ENCODE measurements at places on chromosomes 12 and 14.

- no peak for DNase-seq
Measured at GRCh38 chr14:70114621-70115156, 74.1 kb downstream of the SLC8A3 start.

DNA sequence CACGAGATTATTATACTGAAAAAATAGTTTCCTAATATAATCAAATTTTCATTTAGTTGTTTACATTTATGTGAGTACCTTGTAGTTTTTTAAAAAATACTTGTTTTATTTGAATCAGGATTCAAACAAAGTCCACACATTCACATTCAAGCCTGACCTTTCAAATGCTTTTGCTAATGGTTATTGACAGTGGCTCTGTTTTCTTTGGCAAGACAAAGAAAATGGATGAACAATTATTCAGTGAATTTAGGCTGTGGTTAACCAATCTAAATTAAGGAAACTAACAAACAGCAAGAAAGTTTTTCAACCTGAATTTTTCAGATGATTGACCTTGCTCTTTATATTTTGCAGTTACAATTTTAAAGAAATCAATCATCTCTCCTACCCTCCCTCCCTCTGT lies 9.7 kb downstream of the SLC4A8 start:
- no peak for DNase-seq

DNA sequence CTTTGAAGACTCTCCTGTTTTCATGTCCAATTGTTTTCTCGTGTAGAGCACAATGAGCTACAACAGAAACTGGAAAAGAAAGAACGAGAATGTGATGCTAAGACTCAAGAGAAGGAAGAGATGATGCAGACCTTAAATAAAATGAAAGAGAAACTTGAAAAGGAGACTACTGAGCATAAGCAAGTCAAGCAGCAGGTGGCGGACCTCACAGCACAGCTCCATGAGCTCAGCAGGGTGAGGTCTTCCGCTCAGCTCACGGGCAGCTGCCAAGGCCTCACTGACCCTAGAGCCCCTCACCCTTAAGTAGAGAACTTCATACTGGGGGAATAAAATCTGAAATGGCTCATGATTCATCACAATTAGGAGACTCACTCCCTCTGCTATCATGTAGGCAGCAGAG lies 134.7 kb downstream of the GPR135 start:
- DNase-seq: no peak

DNA sequence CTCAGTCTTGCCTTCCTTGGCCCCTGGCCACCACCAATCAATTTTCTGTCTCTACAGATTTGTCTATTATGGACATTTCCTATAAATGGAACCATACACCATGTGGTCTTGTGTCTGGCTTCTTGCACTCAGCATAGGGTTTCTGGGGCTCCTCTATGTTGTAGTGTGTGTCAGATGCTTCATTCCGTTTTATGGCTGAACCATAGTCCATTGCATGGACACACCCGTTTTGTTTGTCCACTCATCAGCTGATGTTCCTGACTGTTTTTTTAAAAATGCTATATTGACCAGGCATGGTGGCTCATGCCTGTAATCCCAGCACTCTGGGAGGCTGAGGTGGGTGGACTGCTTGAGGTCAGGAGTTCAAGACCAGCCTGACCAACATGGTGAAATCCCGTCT lies 21.0 kb downstream of the ARL6IP4 start:
- DNase-seq: no peak

DNA sequence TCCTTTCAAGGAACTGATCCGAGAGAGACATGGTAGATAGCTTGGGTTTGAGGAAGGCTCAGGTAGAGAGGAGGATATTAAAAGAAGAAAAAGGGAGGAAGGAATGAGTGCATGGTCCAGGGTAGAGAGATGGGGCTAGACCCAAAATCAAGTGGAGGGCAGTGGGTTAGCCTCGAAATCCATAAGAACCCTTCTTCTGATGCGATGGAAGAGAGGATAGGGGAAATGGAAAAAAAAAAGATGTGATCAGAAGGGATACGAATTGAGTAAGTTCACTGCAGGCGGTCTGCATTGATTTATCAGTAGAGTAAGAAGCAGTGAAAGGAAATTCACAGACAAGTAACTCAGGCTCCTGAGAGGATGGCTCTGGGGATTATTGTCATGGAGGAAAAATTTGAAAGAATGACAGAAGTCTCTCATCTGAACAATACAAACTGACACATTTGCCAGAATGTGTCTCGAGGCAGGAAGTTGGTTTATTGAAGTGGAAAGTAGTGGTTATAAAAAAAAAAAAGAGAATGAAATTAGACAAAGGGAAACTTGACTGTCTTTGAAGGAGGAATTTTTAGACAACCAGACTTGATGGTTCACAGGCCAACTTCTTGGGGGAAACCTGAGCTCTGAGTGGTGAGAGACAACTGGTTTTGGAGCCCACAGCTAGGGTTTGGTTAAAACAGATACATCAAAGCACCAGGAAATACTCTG lies 10.2 kb downstream of the PPFIBP1 start:
- DNase-seq: no peak

DNA sequence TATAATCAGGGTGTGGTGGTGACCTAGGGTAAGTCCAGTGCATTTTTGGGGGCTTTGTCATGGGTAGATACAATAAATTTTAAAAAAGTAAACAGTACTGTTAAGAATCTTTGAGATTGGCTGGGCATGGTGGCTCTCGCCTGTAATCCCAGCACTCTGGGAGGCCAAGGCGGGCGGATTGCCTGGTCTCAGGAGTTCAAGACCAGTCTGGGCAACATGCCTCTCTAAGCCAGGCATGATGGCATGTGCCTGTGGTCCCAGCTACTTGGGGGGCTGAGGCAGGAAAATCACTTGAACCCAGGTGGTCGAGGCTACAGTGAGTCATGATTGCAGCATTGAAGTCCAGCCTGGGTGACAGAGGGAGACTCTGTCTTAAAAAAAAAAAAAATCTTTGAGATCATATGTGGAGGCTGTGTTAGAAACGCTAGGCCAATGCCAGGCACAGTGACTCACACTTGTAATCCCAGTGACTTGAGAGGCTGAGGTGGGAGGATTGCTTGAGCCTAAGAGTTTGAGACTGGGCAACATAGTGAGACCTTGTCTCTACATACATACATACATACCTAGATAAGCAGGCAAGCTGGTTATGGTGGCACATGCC lies 67.7 kb downstream of the PRKCH start:
- no peak for DNase-seq

GRCh38 chr14:77616133-77616453 lies 344 bp downstream of the SPTLC2 start:
- no peak for DNase-seq

- DNase-seq: peak; percentile 39
Measured at GRCh38 chr12:15227004-15227679, 5.9 kb upstream of the RERG start.

GRCh38 chr12:89353823-89354611 lies 1.7 kb upstream of the DUSP6 start:
- DNase-seq: peak; percentile 42

DNA sequence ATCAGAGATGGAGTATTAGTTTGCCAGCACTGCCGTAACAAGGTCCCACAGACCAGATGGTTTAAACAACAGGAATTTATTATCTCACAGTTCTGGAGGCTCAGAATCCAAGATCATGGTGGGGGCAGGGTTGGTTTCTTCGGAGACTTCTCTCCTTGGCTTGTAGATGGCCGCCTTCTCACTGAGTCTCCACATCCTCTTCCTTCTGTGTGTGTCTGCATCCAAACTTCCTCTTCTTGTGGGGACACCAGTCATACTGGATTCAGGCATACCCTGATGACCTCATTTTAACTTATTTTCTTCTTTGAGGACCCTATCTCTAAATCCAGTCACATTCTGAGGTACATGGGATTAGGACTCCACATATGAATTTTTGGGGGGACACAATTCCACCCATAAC lies 455.5 kb downstream of the RGS6 start:
- no peak for DNase-seq

- DNase-seq: no peak
Measured at GRCh38 chr12:123899368-123899767, 73.3 kb downstream of the CCDC92 start.

GRCh38 chr14:21168055-21168454 lies 12.2 kb upstream of the OR5AU1 start:
- no peak for DNase-seq

DNA sequence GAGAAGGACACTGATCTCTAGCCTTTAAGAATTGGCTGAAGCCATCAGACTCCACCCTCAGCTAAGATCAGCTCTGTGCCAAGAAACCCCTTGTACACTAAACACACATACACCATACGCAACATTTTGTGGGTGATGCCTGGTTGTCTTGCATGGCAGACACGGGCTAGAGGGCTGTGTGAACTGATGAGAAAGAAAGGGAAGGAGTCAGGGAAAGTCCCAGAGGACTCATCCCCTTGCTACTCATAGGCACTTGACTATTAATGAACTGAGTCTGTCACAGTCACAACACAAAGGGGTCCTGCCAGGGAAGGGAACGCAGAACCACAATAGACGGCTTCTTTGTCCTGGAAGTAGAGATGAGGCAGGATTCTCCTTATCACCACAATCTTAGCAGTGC lies 80.8 kb downstream of the EMP1 start:
- no peak for DNase-seq

DNA sequence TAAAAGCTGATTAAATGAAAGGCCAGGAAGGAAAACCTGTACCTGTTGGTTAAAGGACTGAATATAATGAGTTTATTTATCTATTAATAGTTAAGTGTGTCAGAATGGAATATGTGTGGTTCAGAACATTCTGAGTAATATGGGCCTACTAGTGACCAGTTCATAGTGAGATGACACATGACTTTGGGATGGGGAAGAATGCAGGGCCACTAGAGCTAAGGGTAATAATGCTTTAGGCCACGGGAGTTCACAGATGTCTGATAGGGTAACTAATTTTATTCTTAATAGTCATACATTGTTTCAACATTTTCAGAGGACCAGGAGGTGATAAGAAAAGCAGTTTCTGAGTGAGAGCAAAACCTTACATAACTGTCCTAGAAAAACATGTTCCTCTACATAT lies 247.8 kb upstream of the OR4E1 start:
- DNase-seq: no peak

DNA sequence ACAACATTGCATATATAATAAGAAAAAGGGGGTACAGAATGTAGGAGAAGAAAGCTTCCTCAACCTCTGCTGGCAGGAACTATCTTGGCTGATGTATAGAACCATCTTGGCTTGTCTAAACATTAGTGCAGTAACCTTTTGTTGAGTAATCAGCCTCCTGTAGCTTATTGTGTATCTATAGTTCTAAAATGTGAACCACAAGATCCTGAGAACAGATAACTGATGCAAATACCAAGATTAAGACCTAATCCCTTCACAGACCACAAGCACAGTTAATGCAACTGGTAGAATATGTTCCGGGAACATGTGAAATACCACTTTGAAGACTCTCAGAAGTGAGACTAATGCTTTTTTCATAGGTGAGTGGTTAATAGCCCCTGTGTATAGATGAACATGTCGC lies 50.7 kb upstream of the KCNC2 start:
- no peak for DNase-seq

Data from HEK293T (cell line).